ENCODE measurements at places on chromosomes 16 and 17. TPM values are rescaled to one million over a fixed set of nuclear protein-coding genes. Genes with fewer than 3 reads are reported as not detected.

The RRAD gene
- total RNA-seq: not detected

The VAMP2 gene
- total RNA-seq: 6.9 TPM

The TMEM92 gene
- 7.3 TPM for total RNA-seq

The CA7 gene
- total RNA-seq: 2.5 TPM

DNA sequence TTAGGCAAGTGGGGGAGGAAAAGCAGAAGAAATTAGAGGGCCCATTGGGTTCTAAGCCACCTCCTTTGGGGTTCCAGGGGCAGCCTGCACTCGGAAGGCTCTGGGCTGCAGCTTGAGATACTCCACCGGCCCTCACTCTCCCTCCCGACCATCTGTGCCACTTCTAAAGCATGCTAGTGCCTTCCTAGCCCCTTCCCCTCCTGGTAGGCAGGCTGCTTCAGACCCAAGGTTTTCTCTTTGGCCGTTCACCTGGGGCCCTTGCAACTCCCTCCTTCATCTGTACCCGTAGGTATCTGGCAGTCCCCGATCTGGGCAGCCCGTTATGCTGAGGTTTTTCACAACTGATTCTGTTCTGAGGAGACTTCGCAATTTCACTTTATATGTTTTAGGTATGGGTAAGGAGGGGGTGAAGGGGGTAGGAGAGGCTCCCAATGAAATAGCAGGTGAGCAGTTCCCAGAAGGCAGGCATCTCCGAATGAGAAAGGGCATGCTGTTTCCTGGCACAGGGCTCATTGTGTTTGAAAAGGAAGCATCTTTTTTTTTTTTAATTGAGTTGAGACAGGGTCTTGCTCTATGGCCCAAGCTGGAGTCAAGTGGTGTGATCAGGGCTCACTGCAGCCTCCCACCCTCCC, 98.7 kb downstream of the RAB11FIP4 start:
- peak; percentile 28 for DNase-seq

DNA sequence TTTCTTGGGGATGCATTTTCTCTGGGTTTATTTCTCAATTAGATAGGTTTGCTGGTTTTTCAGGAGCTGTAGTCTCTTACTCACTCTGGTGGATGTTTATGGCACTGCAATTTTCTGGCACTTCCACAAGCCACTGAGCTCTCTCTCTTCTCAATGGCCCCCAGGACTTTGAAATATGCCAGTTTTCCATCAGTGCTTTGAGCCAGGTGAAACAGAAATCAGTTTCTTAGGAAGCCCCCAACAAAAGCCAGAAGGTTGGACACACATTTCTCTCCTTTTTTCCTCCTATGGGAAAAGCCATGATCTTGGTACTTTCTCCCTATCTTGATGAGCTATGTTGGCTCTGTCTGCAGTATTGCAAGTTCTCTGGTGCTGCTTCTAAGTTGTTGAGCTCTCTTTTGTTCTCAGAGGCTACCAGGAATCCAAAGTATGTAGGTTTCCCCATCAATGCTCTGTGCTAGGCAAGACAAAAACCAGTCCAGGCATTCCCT, 90.7 kb upstream of the SMIM36 start:
- peak; percentile 91 for DNase-seq

DNA sequence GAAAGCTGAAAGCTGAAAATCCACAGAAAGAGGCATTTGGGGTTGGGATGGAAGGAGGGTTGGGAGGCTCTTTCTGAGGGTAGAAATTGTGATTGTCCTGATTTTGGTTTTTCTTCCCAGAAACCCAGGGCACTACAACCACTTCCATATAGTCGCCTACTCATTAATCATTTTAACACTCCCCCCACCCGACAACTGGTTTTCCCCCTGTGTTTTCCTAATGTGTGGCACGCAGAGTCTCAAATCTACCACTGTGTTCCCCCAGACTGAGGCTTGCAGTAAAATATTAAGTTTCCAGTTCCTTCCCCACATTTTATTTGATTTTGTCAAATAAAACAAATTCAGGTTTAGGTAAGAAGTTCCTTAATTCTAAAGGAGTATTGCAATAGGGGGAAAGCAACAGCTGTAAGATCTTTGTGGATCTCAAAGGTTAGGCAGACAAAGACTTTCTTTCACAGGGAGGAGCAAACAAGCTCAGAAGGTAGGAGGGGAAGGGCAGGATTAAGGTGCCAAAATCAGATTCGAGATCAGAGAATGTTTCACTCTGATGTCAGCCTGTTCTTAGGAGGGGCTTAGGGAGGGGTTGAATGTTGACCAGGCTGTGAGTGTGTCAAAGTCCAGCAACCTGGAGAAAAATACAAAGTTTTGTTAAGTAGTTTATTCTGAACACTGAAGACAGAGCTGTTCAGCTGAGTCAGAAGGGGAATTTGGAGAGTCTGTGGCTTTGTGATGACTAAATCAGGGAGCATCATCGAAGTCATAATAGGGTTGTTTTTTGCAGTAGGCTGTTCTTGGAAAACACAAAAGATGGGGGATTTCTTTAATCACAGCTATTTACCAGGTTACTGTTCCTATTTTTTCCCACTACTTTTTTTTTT, 3.6 kb downstream of the ZNF267 start:
- no peak for DNase-seq

DNA sequence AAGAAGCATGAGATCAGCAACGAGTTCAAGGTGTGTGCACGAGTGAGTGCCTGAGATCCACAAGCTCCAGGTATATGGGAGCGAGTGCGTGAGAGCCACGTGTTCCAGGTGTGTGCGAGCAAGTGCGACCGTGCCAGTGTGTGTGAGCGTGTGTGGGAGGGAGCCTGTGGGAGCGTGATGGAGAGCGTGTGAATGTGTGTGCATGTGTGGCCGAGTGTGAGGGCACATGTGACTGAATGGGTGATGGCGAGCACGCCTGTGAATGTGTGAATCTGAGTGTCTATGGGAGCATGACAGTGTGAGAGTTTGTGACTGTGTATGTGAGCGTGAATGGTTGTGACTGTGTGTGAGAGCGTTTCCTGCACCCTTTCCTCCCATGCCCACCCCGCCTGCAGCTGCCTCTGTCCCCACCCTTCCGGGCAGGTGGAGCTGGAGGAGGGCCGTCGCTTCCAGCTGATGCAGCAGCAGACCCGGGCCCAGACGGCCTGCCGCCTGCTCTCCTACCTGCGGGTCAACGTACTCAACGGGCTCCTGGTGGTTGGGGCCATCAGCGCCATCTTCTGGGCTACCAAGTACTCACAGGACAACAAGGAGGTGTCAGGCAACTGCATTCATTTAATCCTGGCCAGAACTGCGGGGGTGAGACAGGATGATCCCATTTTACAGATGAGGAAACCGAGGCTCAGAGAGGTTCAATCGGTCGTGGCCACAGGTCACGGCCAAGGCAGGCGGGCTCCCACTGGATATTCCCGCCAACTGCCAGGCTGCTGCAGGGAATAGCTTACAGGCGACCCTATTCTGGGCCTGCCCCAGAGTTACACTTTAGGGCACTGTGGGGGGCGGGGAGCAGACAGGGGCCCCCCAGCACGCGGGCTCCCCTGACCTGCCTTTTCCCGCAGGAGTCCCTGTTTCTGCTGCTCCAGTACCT, 3.7 kb downstream of the TMC8 start:
- peak; percentile 93 for DNase-seq

GRCh38 chr16:86259499-86259898, 250.8 kb upstream of the FOXF1 start:
- no peak for DNase-seq
